ENCODE measurements at places on chromosomes 7 and 10. TPM values are rescaled to one million over a fixed set of nuclear protein-coding genes. Genes with fewer than 3 reads are reported as not detected.

MSS51 gene
- total RNA-seq, result 3.6 TPM

PRPS1L1 gene
- total RNA-seq, result not detected

ERVW-1 gene
- not detected for total RNA-seq

PNLIPRP3 gene
- total RNA-seq, result not detected

PNLIP gene
- total RNA-seq, result not detected

ASIC3 gene
- 4.4 TPM for total RNA-seq

IRF5 gene
- 2.3 TPM for total RNA-seq

MOGAT3 gene
- total RNA-seq, result not detected

CDK14 gene
- 88.5 TPM for total RNA-seq

MEIG1 gene
- total RNA-seq, result not detected

LEP gene
- not detected for total RNA-seq

SNCG gene
- total RNA-seq, result 33.3 TPM

TUBAL3 gene
- 0.49 TPM for total RNA-seq

EBLN1 gene
- not detected for total RNA-seq

PAPOLB gene
- 1.5 TPM for total RNA-seq

CALY gene
- total RNA-seq, result 3.0 TPM

PLAU gene
- total RNA-seq, result 8.1 TPM

IL6 gene
- not detected for total RNA-seq

FMC1 gene
- 8.5 TPM for total RNA-seq

CLIP2 gene
- 63.3 TPM for total RNA-seq

GRM3 gene
- 7.2 TPM for total RNA-seq

DPCD gene
- total RNA-seq, result 32.6 TPM

OR13A1 gene
- total RNA-seq, result not detected

EFCAB10 gene
- 0.99 TPM for total RNA-seq

RSBN1L gene
- total RNA-seq, result 69.3 TPM

ANKRD1 gene
- total RNA-seq, result 5.3 TPM

TSPAN15 gene
- 28.1 TPM for total RNA-seq

SRRM3 gene
- 20.2 TPM for total RNA-seq

ACTR3C gene
- 5.3 TPM for total RNA-seq

ADCY1 gene
- 43.0 TPM for total RNA-seq

SEPTIN14 gene
- total RNA-seq, result not detected

MYO3A gene
- 10.5 TPM for total RNA-seq

CLCN1 gene
- total RNA-seq, result 0.22 TPM

EIF5AL1 gene
- 0.11 TPM for total RNA-seq

SLC16A9 gene
- total RNA-seq, result 32.4 TPM

LRIT2 gene
- 4.0 TPM for total RNA-seq

ATOH7 gene
- 11.4 TPM for total RNA-seq

PIK3AP1 gene
- 5.4 TPM for total RNA-seq

LRRN3 gene
- total RNA-seq, result 41.4 TPM

CRHR2 gene
- 0.60 TPM for total RNA-seq

CYP3A5 gene
- 4.6 TPM for total RNA-seq

DNMBP gene
- 27.4 TPM for total RNA-seq

LRGUK gene
- 8.3 TPM for total RNA-seq

CAV2 gene
- total RNA-seq, result 38.8 TPM

AKR1D1 gene
- not detected for total RNA-seq

SORBS1 gene
- total RNA-seq, result 72.9 TPM

BMI1 gene
- total RNA-seq, result 114 TPM

NDUFB8 gene
- 108 TPM for total RNA-seq

OR2A5 gene
- total RNA-seq, result not detected

ENTPD1 gene
- total RNA-seq, result 27.6 TPM

AGR3 gene
- 3.2 TPM for total RNA-seq

PON3 gene
- 1.4 TPM for total RNA-seq

All from camera-type eye (tissue), 1 donor.